ENCODE measurements at places on chromosomes 3 and 15. TPM values are rescaled to one million over a fixed set of nuclear protein-coding genes. Genes with fewer than 3 reads are reported as not detected.
A peak's percentile ranks its signal among the peaks of the same experiment; 100 is the strongest.

GRCh38 chr3:160546727-160547126, 18.6 kb downstream of the KPNA4 start:
- no peak for DNase-seq

GRCh38 chr15:74552773-74553441, 11.9 kb downstream of the ARID3B start:
- DNase-seq: peak; percentile 20

GRCh38 chr15:87707071-87707470, 549.5 kb downstream of the NTRK3 start:
- no peak for DNase-seq

- no peak for DNase-seq
Measured at GRCh38 chr3:69563981-69564380, 175.3 kb upstream of the MITF start.

- peak; percentile 23 for DNase-seq
Measured at GRCh38 chr15:64844576-64845145, 2.9 kb downstream of the PLEKHO2 start.

The GHRL gene
- 0.30 TPM for total RNA-seq
